ENCODE measurements at places on chromosomes 4 and X.
A peak's percentile ranks its signal among the peaks of the same experiment; 100 is the strongest.

DNA sequence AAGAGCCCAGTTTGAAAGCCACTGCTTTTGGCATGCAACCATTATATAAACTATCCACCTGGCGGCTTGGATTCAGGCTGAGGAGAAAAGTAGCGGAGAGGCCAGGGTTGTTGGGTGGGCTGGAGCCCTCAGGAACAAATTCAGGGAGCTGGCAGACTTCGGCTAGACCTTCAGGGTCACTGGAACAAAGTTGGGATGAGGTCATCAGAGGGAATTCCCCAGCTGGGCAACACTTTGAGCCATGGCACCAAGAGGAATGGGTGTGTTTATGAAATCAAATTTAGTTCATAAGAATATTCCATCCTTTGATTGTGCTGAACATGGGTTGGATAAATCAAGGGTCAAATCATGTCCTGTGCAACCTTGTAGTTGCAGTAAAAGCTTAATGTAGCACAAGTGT, 22.0 kb downstream of the MTMR1 start:
- no peak overlapping the region for H3K4me3 ChIP-seq
- DNase-seq = no peak
- no peaks in the 10 kb centered on the region for H3K27me3 ChIP-seq

GRCh38 chr4:152819026-152819645, 39.4 kb downstream of the ARFIP1 start:
- peak overlapping the region; percentile 18 for H3K27ac ChIP-seq
- H3K4me1 ChIP-seq = peaks cover 24% of the 10 kb centered on the region
- H3K36me3 ChIP-seq = peaks cover 45% of the 10 kb centered on the region

DNA sequence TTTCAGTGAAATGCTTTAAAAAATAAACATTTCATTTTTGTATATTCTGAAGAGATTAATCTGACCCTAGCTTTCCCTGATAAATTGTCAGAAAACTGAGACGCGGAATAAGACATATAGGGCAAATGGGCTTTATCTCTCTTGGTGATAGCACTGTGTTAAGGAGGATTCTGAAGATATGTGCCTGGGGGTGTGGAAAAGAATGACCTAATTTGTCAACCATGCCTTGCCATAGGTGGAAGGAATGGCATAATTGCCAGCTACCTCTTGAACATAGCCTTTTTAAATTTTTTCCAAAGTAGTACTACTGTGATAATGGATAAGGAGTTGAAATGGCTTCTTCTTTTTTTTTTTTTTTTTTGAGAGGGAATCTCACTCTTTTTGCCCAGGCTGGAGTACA, 11.7 kb downstream of the JADE1 start:
- H3K36me3 ChIP-seq = peaks cover 43% of the 10 kb centered on the region
- H3K4me3 ChIP-seq = peak overlapping the region; percentile 24
- no peak for DNase-seq
- H3K27me3 ChIP-seq = no peaks in the 10 kb centered on the region
- H3K27ac ChIP-seq = peak overlapping the region; percentile 68

GRCh38 chr4:147709999-147710398, 21.9 kb upstream of the ARHGAP10 start:
- H3K4me1 ChIP-seq = peaks cover 10% of the 10 kb centered on the region
- H3K4me3 ChIP-seq = no peak overlapping the region
- no peak overlapping the region for H3K27ac ChIP-seq
- DNase-seq = no peak
- no peaks in the 10 kb centered on the region for H3K36me3 ChIP-seq

DNA sequence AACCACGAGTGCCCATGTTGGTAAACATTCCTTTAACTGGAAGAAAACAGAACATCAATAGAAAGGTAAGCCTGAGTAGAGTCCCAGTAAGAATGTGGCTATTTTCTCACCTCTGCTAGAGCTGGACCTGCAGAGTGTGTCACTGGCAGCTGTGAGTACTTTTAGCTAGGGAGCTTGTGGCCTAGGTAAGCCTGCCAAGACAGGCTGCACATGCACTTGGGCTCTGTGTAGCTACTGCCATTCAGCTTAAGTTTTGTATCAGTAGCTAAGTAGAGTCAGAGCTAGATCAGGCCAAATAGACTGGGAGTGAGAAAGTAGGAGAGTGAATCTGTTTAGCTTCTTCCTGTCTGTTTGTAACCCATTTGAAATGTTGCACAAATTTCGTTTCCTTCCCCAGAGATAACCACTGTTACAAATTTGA, 35.3 kb downstream of the RBPJ start:
- H3K27me3 ChIP-seq = no peaks in the 10 kb centered on the region
- H3K4me3 ChIP-seq = no peak overlapping the region
- peaks cover 41% of the 10 kb centered on the region for H3K4me1 ChIP-seq

DNA sequence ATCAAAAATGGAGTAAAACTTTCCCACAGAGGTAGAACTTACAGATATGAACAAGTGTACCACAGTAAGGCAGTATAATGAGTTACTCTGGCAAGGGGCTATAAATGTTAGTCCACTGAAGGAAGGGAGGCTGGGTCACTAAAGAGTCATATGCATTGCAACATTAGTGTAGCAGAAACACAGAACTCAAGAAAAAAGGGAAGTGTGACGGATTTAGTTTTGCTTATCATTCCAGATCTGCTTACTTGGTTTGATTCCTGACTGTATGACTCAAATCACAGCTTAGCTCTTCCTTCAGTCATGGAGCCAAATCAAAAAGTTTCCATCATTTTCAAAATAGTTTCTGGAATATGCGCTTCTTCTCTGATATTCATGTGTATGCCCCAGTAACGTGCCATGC, 148.7 kb downstream of the FSTL5 start:
- peaks cover 4% of the 10 kb centered on the region for H3K4me1 ChIP-seq
- no peak overlapping the region for H3K27ac ChIP-seq
- no peaks in the 10 kb centered on the region for H3K36me3 ChIP-seq
- H3K27me3 ChIP-seq = no peaks in the 10 kb centered on the region
- DNase-seq = no peak

GRCh38 chr4:121030711-121031110, 41.6 kb downstream of the NDNF start:
- DNase-seq = no peak
- H3K4me3 ChIP-seq = no peak overlapping the region
- H3K36me3 ChIP-seq = no peaks in the 10 kb centered on the region
- H3K27me3 ChIP-seq = no peaks in the 10 kb centered on the region

DNA sequence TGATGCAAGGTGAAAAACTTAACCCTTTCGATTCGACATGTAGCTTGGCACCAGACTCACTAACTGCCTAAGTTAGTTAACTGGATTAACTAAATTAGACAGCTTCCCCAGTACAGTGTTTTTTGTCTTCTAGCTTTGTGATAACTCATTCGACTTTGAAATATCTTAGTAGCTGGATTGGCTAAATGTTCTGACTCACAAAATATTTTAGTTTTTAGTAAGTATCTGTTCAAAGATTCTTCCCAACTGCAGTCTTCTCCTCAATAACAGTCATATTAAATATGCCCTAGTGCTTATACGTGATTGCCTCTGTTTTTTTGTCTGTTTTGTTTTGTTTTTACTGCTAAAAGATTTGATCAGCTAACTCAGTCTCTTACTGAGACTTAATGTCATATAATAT, 102.9 kb downstream of the KCNIP4 start:
- DNase-seq = no peak
- H3K4me1 ChIP-seq = peaks cover 12% of the 10 kb centered on the region
- no peak overlapping the region for H3K27ac ChIP-seq
- no peaks in the 10 kb centered on the region for H3K36me3 ChIP-seq
- no peak overlapping the region for H3K4me3 ChIP-seq

DNA sequence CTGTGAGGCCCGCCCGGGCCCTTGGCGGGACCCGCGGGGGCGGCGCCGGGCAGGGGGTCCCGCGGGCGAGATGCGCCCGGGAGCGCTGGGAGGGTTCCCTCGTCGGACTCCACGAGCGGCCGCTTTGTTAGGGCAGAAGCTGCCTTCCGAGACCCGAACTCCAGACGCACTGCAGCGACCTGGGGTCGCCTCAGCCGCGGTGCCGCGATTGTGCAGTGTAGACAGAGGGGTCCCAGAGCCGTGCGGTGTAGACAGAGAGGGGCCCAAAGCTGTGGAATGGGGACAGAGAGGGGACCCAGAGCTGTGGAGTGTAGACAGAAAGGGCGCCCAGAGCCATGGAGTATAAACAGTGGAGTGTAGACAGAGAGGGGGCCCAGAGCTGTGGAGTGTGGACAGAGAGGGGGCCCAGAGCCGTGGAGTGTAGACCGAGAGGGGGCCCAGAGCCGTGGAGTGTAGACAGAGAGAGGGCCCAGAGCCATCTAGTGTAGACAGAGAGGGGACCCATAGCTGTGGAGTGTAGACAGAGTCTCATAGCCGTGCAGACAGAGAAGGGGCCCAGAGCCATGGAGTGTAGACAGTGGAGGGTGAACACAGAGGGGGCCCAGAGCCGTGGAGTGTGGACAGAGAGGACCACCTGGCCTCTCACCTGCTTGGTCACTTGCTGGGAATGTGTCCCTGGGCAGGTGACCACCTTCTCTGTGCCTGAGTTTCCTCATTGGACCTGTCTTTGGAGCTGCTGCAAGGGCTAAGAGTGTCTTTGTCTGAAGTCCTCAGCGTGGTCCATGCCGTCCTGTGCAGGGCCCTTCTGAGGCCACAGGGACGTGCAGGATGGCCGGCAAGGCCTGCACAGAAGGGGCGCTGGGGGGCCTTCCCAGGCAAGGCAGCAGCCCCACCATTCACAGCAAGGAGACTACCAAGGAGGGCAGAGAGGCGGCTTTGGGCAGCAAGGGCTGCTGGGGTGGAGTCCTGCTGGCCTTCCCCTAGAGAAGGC, 875 bp downstream of the RGS12 start:
- peak overlapping the region; percentile 79 for H3K4me3 ChIP-seq
- H3K27me3 ChIP-seq = peaks cover 23% of the 10 kb centered on the region
- no peak overlapping the region for H3K27ac ChIP-seq
- peak; percentile 26 for DNase-seq
- no peaks in the 10 kb centered on the region for H3K36me3 ChIP-seq

DNA sequence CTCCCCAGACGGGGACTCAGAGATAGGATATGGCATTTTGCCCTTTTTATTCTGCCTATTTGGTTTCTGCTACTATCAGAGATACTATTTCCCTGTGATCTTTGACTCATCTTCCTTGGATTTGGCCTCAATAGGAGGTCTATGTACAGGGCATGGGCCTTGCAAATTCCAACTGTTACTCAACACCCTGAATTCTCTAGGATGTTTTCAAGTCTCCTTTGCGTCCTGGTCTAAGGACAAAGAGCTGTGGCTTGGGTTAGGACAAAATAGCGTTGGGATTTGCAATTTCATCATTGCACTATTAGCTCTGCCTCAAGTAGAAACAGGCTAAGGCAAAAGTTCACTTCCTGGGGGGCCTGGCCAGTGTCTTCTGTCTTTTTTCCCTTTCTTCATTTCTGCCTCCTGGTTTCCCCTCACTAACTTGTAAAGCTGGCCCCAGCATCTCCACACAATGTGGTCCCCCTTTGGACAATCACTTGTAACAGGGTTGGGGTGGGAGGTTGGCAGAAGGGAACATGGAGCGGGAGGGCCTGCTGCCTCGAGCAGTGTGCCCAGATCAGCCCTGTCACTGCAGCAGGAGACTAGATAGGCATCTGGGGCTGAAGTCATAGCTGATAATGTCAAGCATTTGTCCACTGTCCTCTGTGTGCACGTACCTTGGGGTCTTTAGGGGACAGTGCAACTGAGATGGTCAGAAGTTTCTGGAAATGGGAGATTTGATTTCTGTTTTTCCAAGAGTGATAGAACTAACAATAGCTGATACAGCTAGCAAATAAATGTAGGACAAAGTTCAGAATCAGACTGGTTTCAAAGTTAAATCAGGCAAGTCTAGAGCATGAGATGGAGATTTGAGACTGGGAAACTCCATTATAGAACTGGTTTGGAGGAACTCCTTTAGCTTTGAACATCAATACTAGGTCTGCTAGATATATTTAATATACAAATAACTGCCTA, 25.8 kb upstream of the STBD1 start:
- H3K4me1 ChIP-seq = no peaks in the 10 kb centered on the region
- H3K4me3 ChIP-seq = no peak overlapping the region
- peaks cover 2% of the 10 kb centered on the region for H3K27me3 ChIP-seq
- no peak for DNase-seq
- no peaks in the 10 kb centered on the region for H3K36me3 ChIP-seq
- no peak overlapping the region for H3K27ac ChIP-seq

DNA sequence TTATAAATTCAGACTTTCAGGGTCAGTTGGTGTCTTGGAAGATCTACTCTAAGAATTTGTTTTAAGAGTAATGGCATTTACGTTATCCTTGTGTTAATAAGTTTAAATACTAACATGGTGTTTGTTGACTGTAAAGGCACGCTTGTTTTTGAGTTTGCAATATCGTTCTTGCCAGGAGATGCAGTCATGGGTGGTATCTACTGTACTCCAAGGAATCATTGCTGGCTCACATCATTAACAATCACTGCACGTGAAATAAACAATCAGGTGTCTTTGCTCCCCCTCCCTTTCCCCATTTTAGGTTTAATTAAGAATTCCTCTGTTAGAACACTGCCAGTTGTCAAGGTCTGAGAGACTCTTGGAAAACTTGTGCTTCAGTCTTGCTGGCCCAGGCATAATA, 1.6 kb downstream of the HHIP start:
- H3K4me1 ChIP-seq = peaks cover 42% of the 10 kb centered on the region
- no peak overlapping the region for H3K27ac ChIP-seq
- DNase-seq = no peak
- H3K36me3 ChIP-seq = no peaks in the 10 kb centered on the region

- peaks cover 36% of the 10 kb centered on the region for H3K4me1 ChIP-seq
- H3K27ac ChIP-seq = no peak overlapping the region
- no peaks in the 10 kb centered on the region for H3K36me3 ChIP-seq
- no peak overlapping the region for H3K4me3 ChIP-seq
- no peak for DNase-seq
Observed at GRCh38 chr4:41218703-41219102, 4.4 kb upstream of the APBB2 start.

GRCh38 chr4:30720661-30721184, 554 bp downstream of the PCDH7 start:
- peak; percentile 50 for DNase-seq
- H3K36me3 ChIP-seq = no peaks in the 10 kb centered on the region
- peaks cover 65% of the 10 kb centered on the region for H3K27me3 ChIP-seq
- peaks cover 37% of the 10 kb centered on the region for H3K4me1 ChIP-seq
- peak overlapping the region; percentile 97 for H3K4me3 ChIP-seq

DNA sequence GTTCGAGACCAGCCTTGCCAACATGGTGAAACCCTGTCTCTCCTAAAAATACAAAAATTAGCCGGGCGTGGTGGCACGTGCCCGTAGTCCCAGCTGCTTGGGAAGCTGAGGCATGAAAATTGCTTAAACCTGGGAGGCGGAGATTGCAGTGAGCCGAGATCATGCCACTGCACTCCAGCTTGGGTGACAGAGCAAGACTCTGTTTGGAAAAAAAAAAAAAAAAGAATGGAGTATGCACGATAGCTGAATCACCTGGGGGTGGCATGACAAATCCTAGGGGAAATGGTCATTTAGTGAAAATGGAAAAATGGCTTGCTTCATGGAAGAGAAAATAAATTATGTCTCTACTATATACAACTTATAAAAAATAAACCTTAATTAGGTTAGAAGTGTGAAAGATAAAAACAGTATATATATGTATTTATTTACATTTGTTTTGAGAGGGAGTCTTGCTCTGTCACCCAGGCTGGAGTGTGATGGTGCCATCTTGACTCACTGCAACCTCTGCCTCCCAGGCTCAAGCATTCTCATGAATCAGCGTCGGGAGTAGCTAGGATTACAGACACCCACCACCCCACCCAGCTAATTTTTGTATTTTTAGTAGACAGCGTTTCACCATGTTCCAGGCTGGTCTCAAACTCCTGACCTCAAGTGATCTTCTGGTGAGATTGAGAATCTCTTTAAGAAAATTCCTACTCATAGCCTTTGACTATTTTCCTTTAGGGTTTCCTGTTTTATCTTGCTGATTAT, 19.3 kb upstream of the ING2 start:
- no peak for DNase-seq
- peaks cover 12% of the 10 kb centered on the region for H3K36me3 ChIP-seq
- H3K4me3 ChIP-seq = no peak overlapping the region
- no peaks in the 10 kb centered on the region for H3K4me1 ChIP-seq

GRCh38 chr4:38531141-38531727, 132.8 kb upstream of the KLF3 start:
- no peak for DNase-seq
- peak overlapping the region; percentile 68 for H3K27ac ChIP-seq
- peaks cover 26% of the 10 kb centered on the region for H3K4me1 ChIP-seq
- H3K36me3 ChIP-seq = no peaks in the 10 kb centered on the region
